ENCODE measurements at places on chromosomes 16 and 17. TPM values are rescaled to one million over a fixed set of nuclear protein-coding genes. Genes with fewer than 3 reads are reported as not detected.

Gene XAF1
- total RNA-seq, result not detected

Gene C17orf78
- total RNA-seq, result not detected

Gene MTSS2
- total RNA-seq, result 36.2 TPM

Gene ABCC12
- total RNA-seq, result not detected

GRCh38 chr17:9192010-9192409 lies 170.7 kb downstream of the NTN1 start:
- no peak for DNase-seq

- no peak for DNase-seq
These were observed 54.1 kb upstream of the NUDT7 start for GRCh38 chr16:77668201-77668600.

DNA sequence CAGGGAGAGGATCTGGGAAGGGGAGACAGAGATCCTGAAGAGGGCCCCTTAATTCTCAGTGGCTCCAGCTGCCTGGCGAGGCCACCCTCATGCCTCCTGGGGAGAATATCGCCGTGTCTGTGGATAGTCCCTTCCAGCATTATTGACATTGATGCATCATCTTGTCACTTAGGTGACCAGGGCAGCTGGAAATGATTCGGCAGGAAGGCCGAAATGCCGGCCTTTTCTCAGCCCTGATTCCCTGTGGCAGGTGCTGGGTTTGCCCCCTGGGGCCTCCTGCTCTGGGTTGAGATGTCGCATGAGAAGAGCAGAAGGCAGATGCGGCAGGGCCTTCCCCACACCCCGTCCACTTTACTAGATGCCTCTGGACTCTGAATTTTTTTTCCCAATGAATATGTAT lies 89.5 kb downstream of the RAP1GAP2 start:
- peak; percentile 81 for DNase-seq

GRCh38 chr16:56828647-56829046 lies 36.4 kb upstream of the SLC12A3 start:
- DNase-seq, result no peak

GRCh38 chr17:77724876-77725615 lies 233.5 kb upstream of the TNRC6C start:
- DNase-seq, result no peak

GRCh38 chr17:79835470-79835899 lies 3.8 kb downstream of the CBX4 start:
- peak; percentile 19 for DNase-seq
